ENCODE measurements at places on chromosomes 16 and 17.

- peak; percentile 95 for DNase-seq
Observed at GRCh38 chr16:71808593-71809459, at the start of gene AP1G1. AP1G1 (minus strand) TSS chr16:71808834; CDS start chr16:71789479, 19,355 bp downstream.

GRCh38 chr17:13129356-13129755 lies 111.5 kb upstream of the ELAC2 start:
- DNase-seq = no peak

- no peak for DNase-seq
Observed at GRCh38 chr17:58755577-58756245, at the start of gene PPM1E. PPM1E (plus strand) TSS chr17:58755854.

DNA sequence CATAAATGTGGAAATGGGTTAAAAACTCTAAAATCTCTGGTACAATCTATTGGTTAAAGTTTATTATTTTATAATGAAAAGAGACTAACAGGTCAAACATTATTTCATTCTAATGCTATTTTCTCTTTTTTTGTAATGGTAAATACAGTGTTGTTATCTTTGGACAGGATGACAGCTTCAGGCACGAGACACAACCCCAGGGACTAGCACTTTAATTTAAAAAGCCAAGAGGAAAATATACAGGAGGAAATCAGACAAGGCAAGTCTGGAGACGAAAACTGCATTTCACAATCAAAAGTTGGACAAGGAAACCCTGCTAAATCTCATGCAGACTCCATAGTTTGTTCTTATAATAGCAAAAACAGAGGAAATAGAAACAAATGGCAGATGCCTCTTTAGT lies 589.1 kb upstream of the CDH8 start:
- no peak for DNase-seq

DNA sequence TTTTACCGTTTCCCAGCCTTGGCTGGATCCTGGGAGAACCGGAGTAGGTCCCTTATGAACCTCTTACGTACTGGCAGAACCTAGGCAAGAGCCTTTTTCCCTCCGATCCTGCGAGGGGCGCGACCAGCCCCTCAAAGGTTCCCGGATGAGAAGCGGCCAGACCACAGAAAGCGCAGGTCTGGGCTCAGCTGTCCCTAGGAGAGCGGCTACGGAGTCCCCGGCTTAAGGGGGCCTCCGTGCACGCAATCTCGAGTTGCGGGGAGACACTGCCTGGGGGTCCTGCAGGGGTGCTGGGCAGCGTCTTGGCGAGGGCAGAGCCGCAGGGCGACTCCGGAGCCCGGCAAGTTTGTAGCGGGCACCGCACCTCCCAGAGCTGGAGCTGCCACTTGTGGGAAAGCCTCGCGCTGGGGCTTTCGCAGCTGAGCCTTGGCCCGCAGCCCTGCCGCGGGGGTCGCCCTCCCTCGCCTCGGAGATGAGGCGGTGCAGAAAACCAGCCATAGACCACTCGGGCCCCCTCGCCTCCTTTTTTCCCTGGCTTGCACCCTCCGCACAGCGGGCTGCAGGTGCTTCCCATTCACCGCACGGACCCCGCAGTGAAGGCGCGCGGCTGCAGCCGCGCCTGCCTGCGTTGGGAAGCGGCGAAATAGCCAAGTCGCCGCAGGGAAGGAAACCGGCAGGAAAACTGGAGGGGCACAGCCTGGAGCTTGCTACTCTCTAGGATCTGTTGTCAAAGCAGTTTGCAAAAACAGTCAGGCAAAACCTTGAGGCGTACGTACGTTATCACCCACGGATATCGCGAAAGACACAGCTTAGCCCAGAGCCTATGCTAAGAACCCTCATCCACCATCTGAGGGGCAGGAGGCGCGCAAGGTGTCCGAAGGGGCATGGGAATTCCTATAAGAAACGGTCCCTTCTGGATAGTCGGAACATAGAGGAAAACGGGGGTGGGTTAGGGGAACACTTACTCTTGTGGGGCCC lies 834 bp downstream of the CDH8 start:
- no peak for DNase-seq
